ENCODE measurements at places on chromosomes 5 and 9.

DNA sequence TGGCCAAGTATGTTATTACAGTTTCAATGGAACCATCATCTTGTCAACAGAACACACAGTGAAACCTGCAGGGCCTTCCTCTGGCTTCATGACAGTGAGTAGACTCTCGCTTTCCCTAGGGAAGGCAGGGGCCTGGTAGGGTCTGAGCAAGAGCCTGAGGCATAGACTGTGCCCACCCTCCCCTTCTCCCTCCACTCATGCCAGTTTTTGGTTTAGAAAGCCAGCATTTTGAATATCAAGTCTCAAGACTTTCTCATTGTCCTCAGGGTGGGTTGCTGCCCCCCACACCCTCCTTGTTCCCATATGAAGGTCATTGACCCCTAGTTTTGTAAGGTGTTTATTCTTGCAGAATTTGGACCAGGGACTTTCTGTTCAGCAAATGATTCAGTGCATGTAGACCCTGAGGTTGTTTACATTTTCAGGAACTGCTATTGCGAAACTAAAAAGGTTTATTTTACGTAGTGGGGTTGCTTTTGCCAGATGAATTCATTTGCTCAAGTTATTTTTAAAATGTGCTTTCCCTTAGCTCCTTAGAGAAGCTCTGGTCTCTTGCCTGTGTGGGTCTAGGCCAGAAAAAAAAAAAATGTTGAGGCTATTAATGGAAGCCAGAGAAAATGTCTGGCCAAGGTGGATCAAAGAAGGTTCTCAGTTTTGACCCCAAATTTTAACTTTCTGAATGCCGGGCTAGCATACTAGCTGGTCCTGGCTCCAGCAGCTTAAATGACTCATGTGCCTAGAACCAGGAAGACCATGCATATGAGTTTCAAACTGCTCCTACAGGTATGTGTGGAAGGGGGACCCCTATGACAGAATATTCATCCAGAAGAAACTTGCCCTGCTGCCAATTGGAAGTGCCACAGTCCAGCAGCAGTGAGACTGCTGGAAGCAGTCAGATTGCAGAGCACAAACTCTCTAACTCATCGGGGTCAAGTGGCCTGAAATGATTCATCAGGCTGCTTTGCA lies 10.1 kb upstream of the MOB3B start:
- peak; percentile 37 for DNase-seq

- DNase-seq: no peak
These were observed 224.0 kb downstream of the SPOCK1 start for GRCh38 chr5:137275083-137275482.

DNA sequence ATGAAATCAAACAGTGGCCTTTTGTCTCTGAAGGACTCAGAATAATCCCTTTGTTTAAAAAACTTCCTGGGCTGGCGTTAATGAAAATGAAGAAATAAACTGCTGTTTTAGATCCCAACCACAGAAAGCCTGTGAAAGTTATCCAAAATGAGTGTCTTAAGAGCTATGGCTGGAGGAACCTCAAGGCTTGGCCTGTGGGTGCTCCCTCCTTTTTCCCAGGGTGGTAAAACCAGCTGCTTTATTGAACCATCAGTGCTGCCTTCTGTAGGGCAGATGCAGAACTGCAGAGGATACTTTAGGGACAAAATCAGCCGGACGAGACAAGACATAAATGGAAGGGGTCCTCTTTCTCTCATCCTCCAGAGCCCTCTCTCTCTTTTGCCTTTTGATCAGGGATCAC lies 100.9 kb downstream of the SMARCA2 start:
- DNase-seq: peak; percentile 31

DNA sequence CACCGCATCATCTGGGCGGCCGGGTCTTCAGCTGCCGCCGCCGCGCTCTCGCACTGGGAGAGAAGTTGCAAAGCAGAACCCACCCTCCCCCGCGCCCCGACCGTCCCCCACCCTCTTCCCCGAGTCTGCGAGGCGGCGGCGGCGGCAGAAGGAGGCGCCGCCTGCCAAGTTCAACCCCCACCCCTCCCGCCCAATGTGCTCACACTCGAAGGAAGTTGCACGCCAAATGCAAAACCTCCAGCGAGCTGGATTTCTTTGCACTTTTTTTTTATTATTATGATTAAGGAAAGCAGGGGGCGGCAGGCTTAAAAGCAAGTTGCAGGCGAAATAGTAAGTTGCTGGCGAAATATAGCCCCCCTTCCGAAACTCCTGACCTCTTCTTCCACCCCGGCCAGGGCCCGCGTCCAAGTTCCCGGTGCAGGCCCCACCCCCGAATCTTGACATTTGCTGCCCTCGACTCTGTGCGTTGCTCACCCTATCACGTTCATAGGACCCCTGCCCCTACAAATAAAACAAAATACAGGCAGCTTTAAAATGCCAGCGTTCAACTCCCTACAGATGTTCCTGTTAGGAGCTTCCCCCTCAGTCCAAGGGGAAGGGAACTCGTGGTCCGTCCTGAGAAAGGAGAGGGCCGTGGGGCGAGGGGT lies 1.1 kb upstream of the NR3C1 start:
- peak; percentile 96 for DNase-seq

DNA sequence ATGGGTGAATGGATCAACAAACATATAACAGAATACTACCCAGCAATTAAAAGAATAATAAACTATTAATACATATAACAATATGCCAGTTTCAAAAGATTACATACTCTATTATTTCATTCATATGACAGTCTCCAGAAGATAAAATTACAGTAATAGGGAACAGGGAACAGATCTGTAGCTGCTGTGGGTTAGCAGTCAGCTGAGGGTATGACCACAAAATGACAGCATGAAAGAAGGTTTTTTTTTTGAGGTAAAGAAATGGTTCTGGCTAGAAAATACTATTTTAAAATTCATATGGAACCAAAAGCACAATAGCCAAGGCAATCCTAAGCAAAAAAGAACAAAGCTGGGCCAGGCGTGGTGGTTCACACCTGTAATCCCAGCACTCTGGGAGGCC lies 73.0 kb upstream of the NR5A1 start:
- peak; percentile 78 for DNase-seq

DNA sequence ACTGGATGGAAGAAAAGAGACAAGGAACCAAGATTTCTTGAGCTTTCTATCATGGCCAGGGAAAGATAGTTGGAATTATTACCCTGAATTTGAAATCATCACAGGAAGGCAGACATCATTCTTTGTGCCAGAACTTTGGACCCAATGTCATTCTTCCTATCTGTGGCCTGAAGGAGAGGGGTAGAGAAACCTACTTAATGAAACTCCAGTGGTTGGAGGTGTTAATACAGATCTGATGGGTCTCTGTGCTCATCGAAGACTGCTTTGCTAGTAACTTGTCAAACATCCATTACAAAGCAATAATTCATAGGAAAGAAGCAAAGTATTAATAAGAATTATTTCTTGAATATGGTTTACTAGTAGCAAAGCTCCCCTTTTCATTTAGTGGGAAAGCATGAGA lies 26.9 kb downstream of the PRLR start:
- DNase-seq: no peak

GRCh38 chr9:6927838-6928237 lies 170.1 kb downstream of the KDM4C start:
- DNase-seq: no peak

DNA sequence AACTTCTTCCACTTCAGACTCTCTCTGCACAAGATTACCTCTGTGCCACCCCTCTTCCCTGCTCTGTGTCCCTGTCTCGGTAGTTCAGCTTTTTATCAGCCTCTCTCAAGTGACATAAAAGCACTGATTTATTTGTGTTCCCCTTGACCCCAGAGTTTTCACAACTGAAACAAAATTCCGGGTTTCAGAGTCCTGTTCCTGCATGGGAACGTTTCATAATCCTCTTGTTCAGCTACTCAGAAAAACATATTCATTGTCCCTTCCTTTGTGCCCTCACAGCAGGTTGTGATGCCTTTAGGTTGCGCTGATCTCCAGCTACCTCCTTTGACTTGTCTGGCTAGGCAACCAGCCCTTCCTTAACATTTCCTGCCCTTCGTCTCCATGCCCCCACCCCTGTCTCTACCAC lies 13.7 kb upstream of the ITGA1 start:
- no peak for DNase-seq

Data from common myeloid progenitor, CD34-positive (primary cell).